ENCODE measurements at places on chromosomes 7 and 10.

GRCh38 chr10:67934336-67934735 lies 49.9 kb downstream of the SIRT1 start:
- peak; percentile 45 for DNase-seq

- DNase-seq = no peak
These were observed 34.6 kb upstream of the MNX1 start for GRCh38 chr7:157044943-157045660.

- peak; percentile 7 for DNase-seq
These were observed 41.1 kb upstream of the RET start for GRCh38 chr10:43035800-43036199.

DNA sequence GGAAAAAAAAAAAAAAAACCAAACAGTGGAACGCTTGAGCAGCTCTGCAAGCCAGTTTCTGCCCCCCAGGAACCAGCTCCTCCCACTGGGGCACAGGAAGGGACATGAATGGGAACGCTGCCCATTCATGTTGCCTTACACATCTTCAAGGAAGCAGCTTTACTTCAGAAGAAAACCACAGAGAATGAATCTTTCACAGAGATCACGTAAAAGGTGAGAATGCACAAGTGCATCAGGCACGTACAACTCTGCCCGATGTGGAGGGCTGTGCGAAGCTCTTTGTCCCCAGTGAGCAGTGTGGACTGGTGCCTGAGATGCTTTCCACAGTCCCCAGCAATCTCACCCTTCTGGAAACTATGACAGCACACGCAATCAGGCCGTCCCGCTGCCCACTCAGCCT lies 106.2 kb downstream of the DLG5 start:
- DNase-seq = no peak

DNA sequence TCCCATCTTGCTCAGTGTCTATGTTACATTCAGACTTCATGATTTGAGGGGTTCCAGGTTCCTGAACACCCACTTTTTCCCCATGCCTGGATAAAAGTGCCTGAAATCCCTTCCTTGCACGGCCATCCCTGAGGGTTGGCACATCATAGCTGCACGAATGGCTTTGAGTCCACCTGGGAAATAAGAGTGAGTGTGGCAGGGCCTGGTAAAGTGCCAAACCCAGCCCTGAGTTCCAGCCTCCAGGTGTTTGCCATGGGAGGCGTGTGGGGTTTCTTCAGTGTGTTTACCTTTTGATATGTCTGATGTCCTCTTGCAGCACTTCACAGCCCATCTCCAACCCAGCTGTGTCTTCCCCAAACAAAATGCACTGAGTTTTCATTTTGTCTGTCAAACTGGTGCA lies 145.7 kb downstream of the PAXIP1 start:
- no peak for DNase-seq

DNA sequence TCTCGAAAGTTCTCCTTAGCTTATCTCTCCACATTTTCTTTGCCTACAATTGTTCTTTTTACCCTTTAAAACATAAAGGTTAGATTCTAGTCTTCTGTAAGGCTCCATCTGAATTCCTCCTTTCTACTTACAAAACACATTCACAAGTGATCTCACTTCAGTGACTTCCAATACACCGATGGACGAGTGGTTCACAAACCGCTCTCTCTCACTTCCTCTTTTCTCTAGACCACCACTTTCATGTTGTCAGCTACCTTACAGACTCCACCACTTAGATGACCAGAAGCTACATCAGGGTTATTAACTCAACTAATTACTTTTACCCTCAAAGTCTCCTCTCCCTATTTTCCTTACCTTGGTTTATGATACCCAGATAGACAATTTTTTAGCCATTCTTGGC lies 11.8 kb downstream of the MET start:
- no peak for DNase-seq

GRCh38 chr7:132348341-132348740 lies 227.9 kb downstream of the PLXNA4 start:
- DNase-seq = no peak

DNA sequence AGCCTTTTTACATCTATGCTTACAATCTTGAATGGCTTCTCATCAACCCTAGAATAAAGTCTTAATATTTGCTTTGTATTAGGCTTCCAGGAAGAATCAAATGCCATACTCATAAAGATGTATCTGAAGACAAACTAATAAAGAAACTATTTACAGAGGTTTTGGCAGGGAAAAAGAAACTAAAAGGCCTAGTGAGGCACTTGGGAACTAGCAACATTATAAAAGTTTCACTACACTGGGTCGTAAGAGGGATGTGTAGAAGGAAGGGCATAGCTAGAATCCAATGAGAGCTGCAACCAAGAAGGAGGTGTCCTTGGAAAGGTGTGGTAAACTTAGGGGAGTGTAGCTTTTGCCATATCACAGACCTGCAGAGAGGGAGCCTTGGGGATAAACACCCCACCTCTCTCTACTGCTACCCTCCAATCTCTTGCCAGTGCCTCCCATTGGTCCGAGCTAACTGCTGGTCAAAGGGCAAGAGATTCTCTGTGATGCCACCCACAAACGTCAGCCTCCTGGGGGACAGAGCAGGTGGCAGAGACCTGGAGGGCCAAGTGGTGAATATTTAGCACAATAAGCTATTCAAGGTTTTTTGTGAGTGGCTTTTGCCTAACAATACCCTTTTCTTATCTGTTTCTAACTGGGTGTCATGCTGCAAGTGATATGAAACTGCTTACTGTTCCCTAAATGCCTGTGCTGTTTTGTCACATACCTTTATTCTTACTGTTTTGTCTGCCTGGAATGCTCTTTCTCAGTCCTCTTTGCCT lies 60.7 kb downstream of the CPED1 start:
- DNase-seq = no peak

GRCh38 chr7:7569615-7570014 lies 2.9 kb downstream of the MIOS start:
- no peak for DNase-seq

GRCh38 chr10:96450529-96451207 lies 63.1 kb downstream of the TLL2 start:
- DNase-seq = no peak

GRCh38 chr10:71218651-71219050 lies 6.3 kb downstream of the UNC5B start:
- no peak for DNase-seq

DNA sequence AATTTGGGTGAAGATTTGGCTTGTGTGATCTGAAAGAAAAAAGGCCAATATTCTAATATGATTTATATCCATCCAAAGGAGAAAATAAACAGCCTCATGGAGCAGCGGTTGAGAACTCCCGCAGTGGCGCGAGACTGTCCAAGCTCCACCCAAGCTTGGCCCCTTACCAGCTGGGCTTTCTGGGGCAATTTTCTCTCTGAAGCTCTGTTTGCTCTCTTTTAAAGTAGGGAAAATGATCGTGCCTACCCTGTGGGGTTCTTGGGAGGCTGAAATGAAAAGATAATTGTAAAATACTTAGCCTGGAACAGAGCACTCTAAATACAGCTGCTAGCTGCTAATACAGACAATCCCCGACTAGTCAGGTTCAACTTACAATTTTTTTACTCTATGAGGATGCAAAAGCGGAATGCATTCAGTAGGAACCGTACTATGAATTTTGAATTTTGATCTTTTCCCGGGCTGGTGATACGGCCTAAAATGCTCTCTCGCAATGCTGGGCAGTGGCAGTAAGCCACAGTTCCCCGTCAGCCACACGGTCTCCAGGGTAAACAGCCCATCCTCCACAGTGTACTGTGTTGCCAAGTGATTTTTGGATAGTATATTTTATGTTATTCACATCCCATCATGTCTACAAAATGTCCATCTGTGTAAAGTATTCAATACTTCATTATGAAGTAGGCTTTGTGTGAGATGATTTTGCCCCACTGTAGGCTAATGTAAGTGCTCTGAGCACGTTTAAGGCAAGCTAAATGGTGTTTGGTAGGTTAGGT lies 137.7 kb downstream of the CHN2 start:
- no peak for DNase-seq

GRCh38 chr7:3304131-3304530 lies 3.1 kb downstream of the SDK1 start:
- DNase-seq = no peak

DNA sequence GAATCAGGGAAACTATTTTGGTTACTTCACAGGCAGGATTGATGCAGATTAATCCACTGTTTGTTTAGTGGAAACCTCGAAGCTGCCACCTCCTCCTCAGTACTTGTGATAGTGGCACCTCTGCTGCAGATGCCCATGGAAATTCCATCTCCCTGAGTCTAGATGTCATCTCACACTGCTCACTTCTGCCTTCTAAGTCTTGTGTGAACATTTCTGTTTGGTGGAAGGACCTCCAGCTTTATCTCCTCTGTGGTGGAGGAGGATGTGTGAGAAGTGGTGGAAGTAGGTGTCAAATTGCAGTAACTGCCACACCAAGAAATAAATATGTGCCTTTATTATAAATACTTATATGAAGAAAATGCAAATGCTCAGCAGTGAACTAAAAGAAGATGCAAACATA lies 25.8 kb upstream of the GPR141 start:
- no peak for DNase-seq

GRCh38 chr10:36679554-36679953 lies 445.8 kb upstream of the ANKRD30A start:
- DNase-seq = no peak

- no peak for DNase-seq
These were observed 220.2 kb upstream of the CELF2 start for GRCh38 chr10:10797513-10797912.

- no peak for DNase-seq
These were observed 1.7 kb upstream of the PTPRE start for GRCh38 chr10:127905001-127905847.

- DNase-seq = peak; percentile 26
These were observed 85.4 kb upstream of the TRIL start for GRCh38 chr7:29043576-29043975.

- DNase-seq = no peak
These were observed 54.8 kb downstream of the OTUD1 start for GRCh38 chr10:23493711-23494110.

DNA sequence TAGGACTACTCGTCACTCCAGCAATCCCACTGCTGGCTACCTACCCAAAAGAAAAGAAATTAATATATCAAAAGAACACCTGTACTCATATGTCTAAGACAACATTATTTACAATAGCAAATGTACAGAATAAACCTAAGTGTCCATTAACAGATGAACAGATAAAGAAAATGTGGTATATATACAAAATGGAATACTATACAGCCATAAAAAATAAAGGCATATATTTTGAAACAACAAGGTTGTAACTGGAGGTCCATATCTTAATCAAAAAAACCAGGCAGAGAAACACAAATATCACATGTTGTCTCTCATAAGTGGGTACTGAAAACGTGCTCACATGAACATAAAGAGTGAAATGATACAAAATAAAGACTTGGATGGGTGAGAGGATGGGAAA lies 1073.3 kb upstream of the PHF14 start:
- no peak for DNase-seq

DNA sequence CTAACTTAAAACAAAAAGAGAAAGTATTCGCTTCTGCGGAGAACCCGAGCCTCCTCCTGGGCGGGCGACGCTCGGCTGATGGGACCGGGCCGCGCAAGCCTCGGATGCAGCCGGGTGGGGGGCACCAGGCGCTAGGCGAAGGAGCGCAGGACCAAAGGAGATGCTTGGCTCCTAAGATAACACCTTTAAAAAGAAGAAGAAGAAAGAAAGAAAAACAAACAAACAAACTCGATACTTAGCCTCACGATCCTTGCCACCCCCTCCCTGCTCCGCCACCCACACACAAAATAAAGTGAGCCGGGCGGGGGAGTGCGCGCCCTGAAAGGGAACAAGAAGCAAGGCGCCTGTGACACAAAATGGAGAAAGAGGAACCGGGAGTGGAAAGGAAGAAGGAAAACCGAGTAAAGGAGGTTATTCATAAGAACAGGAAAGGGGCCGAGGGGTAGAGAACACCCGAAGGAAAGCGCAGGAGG lies 34.0 kb upstream of the EBLN1 start:
- DNase-seq = peak; percentile 86

DNA sequence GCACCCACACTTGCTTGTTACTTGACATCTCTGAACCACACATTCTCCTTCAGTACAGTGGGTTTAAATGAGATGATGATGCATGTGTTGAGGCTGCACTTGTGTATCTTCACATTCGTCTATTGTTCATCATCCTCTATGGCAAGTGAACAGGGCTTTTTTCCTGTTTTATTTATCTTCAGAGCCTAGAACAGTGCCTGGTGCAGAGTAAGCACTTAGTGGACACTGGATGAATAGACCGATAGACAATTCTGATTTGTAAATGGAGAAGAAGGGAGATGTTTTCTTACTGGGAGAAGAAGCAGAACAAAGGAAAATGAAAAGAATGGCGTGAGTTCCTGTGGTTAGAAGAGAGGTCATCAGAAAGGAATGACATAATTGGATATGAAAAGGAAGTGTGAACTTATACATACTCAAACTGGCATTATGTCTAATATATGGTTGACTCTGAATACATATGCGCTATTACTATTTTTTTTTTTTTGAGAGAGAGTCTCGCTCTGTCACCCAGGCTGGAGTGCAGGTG lies 99.7 kb downstream of the AVL9 start:
- no peak for DNase-seq

DNA sequence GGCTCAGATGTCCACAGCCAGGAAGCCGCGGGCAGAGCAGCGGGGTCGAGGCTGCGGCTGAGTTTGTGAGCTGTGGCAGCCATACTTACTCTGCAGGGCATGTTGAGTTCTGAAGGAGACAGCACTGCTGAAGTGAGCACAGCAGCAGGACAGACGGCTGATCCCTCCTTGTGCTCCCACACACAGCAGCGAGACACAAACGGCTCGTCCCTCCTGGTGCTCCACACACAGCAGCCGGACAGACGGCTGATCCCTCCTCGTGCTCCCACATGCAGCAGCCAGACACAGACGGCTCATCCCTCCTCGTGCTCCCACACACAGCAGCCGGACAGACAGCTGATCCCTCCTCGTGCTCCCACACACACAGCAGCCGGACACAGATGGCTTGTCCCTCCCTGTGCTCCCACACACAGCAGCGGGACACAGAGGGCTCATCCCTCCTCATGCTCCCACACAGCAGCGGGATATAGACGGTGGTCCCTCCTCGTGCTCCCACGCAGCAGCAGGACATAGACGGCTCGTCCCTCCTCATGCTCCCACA lies 305.1 kb downstream of the PTPRN2 start:
- no peak for DNase-seq

- DNase-seq = no peak
These were observed 25.0 kb upstream of the RNF148 start for GRCh38 chr7:122727759-122728158.

GRCh38 chr7:27187475-27188385 lies 2.7 kb upstream of the HOXA11 start:
- no peak for DNase-seq

DNA sequence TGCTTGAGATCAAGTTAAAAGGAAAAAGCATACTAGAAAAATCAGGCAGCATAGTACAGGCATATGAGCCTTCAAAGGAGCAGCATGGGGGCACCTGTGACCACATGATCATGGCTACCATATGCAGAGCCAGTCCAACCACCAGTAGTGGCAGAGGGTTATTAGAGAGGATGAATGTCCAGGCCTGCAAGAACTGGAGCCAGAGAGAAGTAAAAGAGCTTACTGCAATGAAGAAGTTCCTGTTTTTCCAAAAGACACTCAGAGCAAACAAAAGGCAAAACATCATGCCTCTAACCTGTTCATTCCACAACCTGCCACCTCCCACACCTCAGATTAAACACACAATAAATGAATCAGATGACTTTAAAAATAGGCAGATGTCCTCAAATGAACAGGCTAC lies 99.6 kb upstream of the NAMPT start:
- DNase-seq = peak; percentile 29
